ENCODE measurements at places on chromosomes 7 and 10.

DNA sequence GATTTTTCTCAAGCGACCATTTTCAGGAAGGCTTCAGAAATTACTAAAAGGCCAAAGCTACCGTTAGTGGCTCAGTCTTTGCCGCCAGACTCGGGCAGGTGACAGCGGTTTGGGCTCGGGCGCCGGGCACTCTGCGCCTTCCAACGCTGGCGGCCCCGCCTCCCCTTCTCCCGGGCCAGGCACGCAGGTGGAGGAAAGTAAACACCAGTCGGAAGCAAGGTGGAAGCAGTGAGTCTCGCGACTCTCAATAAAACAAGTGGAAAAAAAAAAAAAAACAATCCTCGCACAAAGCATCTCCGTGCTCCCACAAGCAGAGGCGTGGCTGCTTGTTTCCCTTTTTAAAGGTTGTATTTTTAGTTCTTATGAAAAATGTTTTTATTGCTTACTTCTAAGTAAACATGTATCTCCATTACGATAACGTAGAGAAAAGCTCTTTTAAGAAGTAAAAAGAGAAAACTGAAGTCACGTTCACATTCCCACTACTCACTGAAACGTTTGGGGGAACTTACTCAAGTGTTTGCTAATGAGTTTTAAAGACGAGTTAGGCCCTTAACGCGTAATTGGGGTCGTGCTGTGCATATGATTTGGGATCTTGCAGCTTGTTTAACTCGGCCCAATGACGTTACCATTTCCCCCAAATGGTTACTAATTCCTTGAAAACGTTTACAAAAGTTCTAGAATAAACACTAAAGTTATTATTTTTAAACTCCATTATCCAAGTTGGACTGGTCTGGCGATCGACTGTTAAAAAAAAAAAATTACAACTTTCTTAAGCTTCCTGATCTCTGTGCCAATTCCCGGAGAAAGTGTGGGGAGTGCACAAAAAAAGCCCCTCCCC lies 864 bp downstream of the CDCA7L start:
- DNase-seq = peak; percentile 18

DNA sequence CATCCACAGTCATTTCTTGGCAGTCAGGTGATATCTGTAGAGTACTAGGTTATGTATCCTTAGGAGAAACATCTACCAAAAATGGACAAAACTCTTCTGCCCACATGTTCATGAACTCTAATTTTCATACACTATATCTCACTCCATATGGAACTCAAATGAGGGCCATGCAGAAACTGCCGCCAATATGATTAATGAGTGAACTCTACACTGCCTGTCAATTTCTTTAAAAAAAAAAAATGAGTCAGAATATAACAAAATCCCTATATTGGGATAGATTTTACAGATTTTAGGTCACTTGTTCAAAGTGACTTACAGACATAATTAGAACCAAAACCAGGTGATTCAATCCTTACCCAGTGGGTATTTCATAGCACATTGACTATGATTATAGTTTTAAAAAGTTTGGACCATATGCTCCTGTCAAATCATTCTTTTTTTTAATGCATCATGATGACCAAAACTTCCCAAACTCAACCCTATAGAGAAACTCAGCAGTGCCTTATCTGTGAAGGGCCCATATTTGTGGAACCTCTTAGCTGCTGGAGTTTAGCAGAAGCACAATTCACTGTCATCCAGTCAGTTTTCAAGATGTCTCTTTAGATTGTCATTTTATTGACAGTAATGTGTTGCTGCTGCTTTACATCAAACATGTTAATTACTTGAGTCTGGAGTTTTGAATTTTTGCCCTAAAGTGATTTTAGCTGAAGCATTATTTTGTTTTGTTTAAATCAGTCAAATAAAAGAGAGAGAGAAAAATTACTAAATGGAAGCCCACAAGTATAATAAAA lies 11.1 kb downstream of the LRRN3 start:
- no peak for DNase-seq

DNA sequence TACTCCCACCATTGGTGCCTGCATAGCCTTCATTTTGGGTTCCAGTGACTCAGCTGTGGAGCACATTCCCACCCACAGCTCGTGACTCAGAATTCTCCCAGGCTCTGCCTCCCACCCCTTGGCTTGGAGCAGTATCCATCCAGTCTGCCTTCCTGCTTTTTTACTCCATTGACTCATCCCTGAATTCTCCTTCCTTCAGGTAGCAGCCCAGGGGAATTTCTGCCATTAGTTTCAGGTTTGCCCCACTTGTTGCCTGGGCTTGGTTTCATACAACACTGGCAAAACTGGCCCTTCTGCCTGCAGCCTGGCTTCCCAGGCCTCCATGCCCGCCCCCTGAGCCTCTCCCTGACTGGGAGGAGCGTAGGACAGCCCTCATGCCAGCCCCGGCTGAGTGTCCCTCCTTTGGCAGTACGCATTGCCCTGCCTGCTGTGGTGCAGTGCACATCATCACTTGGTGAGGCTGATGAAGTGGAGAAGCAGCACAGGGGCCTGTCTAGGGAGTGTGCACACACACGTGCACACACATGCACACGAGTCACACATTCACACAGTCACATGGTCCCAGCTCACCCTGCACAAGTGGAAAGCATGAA lies 55.0 kb downstream of the SNX10 start:
- DNase-seq = no peak

DNA sequence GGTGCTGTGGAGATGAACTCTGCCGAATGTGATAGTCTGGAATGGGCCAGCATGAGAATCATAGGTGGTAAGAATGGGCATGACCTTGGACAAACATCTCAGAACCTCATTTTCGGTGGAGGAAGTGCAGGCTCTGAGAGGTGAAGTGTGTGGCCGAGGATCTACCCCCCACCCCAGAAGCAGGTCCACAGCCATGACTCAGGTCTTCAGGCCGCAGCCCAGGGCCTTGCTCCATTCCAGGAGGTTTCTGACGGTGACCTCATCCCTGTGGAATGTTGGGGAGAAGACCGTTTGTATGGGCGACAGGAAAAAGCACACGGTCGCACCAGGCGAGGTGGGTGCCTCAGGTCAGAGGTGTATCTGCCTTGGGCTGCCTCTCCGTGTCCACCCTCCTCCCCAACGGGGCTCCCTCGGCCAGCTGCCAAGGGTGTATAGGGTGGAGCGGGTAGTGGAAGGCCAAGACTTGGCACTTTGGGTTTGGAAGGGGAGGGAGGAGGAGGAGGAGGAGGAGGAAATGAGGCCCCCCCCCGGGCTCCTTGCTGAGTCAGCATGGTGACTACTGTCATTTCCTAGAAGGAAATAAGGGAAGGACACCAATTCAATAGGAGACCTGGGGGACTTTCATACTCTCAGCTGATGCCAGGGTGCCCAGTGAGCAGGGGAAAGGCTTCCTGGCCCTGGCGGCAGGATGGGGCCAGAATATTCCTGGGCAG lies 168.0 kb upstream of the RHEB start:
- peak; percentile 98 for DNase-seq

GRCh38 chr7:99000904-99001465 lies 122.7 kb downstream of the TRRAP start:
- peak; percentile 10 for DNase-seq

GRCh38 chr10:6624392-6624791 lies 44.3 kb upstream of the PRKCQ start:
- DNase-seq = no peak

- no peak for DNase-seq
Measured at GRCh38 chr7:69518705-69519077, 79.6 kb upstream of the AUTS2 start.

- no peak for DNase-seq
Measured at GRCh38 chr10:119323085-119324016, 116.0 kb downstream of the GRK5 start.

GRCh38 chr7:93884541-93884940 lies 6.0 kb downstream of the TFPI2 start:
- no peak for DNase-seq

DNA sequence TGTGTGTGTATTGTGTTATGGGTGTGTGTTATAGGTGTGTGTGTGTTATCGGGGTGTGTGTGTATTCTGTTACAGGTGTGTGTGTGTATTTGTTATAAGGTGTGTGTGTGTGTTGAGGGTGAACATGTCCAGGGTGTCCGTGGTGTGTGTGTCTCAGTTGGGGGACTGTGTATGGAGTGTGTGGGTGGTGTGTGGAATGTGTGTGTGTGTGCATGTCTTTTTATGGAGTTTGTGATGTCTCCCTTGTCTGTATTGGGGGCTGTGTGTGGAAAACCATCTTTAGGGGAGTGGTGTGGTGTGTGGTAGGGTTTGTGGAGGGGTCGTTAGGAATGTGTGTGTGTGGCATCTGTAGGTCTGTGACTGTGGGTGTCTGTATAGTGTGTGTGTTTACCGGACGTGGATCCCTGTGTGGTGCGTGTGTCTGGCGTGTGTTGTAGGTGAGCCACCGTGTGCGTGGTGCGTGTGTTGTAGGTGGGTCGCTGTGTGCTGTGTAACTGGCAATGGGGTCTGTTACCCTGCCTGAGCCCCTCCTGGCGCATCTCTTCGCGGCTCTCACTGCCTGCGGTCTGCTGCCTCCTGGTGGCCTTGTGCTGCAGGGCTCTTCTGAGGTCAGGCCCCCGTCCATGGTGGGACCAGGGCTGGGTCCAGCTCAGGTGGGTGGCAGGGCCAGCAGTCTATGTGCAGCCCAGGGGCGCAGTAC lies 61.7 kb downstream of the PALD1 start:
- DNase-seq = no peak

DNA sequence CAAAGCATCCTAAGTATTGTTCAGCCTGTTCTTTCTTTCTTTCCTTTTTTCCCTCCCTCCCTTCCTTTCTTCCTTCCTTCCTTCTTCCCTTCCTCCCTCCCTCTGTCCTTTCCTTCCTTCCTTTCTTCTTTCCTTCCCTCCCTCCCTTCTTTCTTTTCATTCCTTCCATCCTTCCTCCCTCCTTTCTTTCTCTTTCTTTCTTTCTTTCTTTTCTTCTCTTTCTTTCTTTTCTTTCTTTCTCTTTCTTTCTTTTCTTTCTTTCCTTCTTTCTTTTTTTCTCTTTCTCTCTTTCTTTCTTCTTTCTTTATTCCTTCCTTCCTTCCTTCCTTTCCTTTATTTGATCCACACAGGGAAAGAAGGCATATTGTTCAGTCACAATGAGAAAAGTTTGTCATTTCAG lies 21.2 kb downstream of the PNLIP start:
- no peak for DNase-seq

DNA sequence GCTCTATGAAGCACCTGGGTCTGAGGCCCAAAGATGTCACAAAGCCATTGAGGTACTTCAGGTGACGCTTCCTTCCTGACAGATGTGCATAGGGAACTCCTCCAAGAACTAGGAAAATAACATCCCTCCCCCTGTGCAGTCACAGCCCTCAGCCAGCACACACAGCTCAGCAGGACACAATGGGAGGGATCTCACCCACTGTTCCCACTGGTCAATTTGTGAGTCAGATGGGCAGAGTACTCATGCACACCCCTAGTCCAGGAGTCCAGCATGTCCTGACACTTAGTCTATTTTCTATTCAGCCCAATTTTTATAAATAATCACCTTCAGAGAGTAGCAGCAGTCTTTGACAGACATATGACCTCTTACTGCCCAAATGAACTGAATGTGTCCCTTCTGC lies 60.7 kb upstream of the PFKP start:
- DNase-seq = no peak

- peak; percentile 58 for DNase-seq
Measured at GRCh38 chr7:29609162-29610037, 45.8 kb downstream of the PRR15 start.

- no peak for DNase-seq
Measured at GRCh38 chr10:103679096-103679790, 176.1 kb downstream of the SH3PXD2A start.

- DNase-seq = no peak
Measured at GRCh38 chr10:98466861-98467505, 20.2 kb upstream of the HPS1 start.

DNA sequence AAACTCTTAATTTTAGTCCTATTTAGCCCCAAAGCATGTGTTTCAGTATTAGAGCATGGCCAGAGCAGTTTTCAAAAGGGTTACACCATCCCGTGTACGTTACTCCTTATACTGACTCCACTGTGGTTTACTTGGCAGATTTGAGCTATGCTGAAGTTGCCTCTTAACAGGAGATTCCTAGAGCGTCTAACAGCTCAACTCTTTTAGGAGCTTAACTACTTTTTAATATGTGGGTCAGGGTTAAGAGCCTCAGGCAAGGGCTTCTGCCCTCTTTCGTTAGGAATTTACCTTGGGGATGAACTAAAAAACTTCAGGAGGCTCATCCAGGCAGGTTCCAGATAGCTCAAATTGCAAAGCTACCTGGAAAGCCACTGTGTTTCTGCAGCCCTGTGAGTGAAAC lies 674.8 kb upstream of the C7orf33 start:
- DNase-seq = no peak

GRCh38 chr10:109902992-109903947 lies 20.0 kb downstream of the XPNPEP1 start:
- DNase-seq = no peak

DNA sequence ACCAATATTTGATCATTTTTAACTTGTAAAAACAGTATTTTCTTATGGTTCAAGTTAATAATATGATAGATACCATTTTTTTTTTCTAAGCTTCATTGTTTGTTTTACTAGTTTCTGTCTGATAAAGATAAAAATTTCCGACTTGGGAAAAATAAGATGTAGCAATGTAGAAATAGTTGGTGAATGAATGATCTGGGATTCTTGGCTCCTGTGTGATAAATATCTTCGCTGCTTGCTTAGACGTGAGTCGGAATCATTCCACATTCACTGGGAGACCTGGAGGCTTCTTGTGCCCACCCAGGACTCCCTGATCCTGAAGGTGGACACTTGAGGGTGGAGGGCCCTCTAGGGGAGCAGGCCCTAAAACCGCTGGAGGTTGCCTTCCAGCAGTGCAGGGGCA lies 47.9 kb downstream of the EXOC4 start:
- no peak for DNase-seq

GRCh38 chr10:88680958-88681357 lies 16.7 kb downstream of the LIPF start:
- no peak for DNase-seq

DNA sequence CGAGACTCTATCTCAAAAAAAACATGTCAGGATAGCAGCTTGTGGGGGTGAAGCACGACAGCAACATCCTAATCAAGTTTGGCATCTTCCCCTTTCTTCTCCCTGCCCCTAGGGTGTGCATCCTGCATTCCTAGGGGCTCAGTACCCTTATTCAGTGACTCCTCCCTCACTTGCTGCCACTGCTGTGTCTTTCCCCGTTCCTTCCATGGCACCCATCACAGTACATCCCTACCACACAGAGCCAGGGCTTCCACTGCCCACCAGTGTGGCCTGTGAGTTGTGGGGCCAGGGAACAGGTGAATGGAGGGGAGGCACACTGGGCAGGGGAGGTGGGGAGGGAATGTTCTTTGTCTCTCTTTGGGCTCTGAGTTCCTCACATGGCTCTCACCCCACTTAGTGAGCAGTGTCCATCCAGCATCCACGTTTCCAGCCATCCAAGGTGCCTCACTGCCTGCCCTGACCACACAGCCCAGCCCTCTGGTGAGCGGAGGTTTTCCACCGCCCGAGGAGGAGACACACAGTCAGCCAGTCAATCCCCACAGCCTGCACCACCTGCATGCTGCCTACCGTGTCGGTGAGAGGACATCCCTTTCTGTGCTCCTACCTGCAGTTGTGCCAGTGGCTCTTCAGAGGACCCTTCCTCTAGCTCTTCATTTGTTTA lies 11.4 kb downstream of the NDST2 start:
- no peak for DNase-seq

GRCh38 chr7:157396316-157397035 lies 59.7 kb downstream of the DNAJB6 start:
- DNase-seq = no peak
